Testis (tissue), 5 donors: ENCODE measurements at places on chromosomes 6 and 20.

DNA sequence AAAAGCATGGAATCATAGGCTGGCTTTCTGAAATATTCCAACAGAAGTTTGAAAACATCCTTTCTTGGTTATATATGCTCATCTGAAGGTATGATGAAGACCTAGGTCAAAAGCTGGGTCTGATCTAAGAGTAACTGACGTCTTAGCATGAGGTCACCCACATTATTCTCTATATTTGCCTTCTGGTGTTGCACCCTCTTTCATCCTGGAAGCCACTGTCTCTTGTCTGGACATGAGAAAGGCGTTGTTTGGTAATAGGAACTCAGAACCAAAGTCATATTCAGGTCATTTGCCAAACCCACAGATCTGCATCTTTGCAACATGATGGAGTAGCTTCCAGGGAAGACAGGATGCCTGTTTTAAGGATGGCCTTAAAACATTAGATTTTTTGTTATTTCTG, 17.6 kb downstream of the GABRR1 start:
- DNase-seq: no peak

DNA sequence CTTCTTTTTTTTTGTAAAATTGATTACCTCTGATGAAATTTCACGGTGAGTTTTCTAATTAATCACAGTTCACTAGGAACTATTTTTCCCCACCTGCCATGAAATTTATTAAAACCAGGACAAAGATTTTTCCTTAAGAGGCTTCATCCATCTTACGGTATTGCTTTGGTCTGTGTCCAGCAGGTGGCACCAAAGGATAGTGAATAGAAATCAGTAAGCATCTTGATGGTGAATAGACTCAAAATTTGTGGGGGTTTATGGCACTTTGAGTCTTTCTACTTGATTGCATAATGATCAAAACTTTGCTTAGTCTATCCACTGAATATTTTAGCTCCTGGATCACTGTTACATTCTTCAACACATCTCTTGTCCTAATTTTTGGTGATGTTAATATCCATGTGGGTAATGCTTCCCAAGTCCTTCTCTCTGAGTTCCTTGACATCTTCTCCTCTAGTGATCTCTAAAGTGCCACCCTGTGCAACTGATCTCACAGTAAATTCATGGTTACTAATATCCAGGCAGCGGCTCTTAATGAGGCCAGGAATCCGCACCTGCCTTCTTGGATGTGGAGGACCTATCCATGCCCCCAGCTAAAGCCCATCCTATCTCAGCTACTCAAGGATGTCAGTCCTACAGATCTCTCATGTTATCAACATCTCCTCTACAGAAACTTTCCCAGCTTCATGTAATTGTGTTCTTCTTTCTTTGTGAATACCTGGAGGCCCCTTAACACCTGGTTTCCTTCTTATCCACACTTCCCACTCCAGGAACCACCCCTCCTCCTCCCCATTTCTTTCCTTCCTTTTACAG, 54.5 kb downstream of the STMND1 start:
- peak; percentile 88 for DNase-seq

- no peak for DNase-seq
Observed at GRCh38 chr20:59578436-59579403, 25.6 kb upstream of the PHACTR3 start.

GRCh38 chr20:34673412-34673811, 3.5 kb downstream of the PIGU start:
- no peak for DNase-seq

GRCh38 chr6:63502156-63502555, 70.1 kb upstream of the LOC128125822 start:
- no peak for DNase-seq

DNA sequence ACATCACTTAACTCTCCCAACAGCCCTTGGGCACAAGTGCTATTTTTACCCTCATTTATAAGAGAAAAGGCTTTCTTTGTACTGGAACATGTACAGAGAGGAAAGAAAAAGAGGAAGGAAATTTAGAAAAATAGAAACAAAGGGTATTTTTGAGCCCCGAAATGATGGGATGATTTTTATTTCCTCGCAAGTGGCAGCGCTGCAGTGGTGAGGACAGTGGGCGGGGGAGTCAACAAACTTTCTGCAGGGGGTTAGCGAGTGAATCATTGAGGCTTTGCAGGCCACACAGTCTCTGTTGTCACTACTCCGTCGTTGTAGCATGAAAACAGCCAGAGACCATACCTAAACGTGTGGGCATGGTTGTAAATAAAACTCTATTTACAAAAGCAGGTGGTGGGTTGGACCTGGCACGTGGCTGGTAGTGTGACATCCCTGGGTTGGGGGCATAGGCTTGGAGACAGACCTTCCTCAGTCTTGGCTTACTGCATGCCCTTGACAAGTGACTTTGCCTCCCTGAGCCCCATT, 25.5 kb upstream of the OCSTAMP start:
- no peak for DNase-seq

DNA sequence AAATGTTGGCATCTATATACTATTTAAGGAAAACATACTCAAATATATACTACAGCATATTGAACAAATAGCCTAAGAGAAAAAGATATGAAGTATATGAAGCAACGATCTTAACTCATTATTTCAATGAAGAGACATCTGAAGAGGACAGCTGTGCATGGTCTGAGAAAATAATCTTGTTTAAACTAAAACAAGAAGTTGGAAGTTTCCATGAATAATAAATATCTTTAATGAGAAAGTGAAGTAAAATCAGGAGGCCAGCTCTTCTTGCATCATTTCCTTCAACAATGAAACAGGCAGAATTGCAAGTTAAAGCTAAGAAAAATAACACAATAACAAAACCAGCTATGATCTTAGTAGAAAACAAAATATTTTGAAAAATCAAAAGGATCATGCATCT, 1265.4 kb upstream of the MAP3K7 start:
- DNase-seq: no peak

DNA sequence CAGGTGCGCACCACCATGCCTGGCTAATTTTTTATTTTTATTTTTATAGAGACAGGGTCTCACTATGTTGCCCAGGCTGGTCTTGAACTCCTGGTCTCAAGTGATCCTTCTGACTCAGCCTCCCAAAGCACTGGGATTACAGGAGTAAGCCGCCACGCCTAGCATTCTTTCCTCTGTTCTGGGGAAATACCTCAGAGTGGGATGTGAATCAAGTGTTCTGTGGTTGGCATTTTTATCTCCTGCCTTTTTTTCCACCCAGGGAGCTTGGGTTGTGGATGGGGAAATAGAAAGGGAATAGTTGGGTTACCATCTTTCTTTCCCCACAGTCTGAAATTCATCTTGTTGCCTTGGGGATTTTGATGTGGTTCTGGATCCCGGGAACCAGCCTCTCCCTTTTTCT, 24.1 kb downstream of the TFAP2C start:
- no peak for DNase-seq

- DNase-seq: no peak
Observed at GRCh38 chr6:14381829-14382677, 264.5 kb downstream of the CD83 start.

GRCh38 chr20:37600486-37600885, 72.8 kb upstream of the BLCAP start:
- no peak for DNase-seq

DNA sequence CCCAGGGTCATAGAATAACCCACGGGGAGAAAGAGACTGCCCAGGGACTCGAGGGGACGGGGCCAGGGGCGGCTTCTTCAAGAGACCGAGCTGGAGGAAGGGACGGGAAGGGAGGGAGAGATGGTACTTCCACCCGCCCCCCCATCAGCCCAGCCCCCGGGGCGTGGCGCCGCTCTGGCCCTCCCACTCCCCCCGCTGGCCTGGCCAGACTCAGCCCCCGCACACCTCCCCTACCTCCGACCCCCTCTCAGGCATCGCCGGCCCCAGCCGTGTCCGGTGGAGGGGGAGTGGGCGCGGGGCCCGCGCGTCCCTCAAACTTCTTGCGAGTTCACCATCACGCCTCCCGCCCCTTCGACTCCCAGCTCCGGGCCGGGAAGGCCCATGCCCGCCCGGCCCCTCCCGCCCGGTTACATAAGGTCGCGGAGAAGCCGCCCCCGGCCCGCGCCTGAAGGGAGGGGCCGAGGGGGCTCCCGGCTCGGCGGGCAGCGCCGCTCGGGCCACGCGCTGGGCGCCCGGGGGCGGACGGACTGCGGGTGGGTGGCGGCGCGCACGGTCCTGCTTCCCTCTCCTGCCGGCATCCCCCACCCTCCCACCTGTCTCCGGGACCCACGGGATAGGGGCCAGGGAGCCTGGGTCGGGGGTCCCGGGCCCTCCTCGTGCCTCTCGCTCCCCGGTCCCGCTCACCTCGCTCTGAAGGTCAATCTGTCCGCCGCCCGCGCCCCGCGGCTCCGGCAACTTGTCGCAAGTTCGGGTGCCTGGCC, 562 bp downstream of the TFEB start:
- peak; percentile 76 for DNase-seq

GRCh38 chr6:14216946-14217684, 99.5 kb downstream of the CD83 start:
- DNase-seq: no peak

- DNase-seq: no peak
Observed at GRCh38 chr6:132526461-132526860, 11.6 kb upstream of the TAAR9 start.

DNA sequence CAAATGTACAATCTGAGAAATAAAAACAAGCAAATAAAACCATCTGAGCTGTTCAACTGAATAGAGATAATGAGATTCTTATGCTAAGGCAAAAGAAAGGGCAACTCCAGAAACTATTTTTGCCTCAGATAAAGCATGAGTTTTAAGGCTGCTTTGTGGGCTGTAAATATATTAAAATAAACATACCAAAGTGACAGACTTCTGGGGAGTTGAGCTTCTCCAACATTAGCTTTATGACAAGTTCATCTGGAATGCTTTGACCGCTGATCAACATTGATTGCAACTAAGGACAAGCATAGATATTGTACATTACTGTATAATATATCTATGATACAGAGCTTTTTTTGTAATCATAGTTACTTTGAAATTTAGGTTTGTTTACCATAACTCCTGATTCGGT, 19.3 kb downstream of the AK9 start:
- DNase-seq: no peak

DNA sequence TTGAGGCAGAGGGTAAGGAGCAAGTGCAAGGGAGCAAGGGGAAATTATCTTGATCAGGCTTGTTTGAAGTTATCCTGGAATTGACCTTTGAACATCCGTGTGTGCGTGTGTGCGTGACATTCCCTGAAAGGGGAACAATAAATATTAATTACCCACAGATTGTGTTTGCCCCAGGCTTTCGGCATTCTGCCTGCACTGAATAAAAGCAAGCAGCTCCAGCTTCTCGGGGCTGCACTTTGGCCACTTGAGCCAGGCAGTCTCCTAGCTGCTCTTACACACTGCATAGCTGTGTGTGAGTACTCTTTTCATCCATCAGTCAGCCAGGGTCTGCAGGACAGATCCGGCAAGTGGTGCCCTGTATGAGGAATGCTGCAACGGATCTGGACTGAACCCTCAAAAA, 107.7 kb upstream of the BTN3A2 start:
- no peak for DNase-seq

DNA sequence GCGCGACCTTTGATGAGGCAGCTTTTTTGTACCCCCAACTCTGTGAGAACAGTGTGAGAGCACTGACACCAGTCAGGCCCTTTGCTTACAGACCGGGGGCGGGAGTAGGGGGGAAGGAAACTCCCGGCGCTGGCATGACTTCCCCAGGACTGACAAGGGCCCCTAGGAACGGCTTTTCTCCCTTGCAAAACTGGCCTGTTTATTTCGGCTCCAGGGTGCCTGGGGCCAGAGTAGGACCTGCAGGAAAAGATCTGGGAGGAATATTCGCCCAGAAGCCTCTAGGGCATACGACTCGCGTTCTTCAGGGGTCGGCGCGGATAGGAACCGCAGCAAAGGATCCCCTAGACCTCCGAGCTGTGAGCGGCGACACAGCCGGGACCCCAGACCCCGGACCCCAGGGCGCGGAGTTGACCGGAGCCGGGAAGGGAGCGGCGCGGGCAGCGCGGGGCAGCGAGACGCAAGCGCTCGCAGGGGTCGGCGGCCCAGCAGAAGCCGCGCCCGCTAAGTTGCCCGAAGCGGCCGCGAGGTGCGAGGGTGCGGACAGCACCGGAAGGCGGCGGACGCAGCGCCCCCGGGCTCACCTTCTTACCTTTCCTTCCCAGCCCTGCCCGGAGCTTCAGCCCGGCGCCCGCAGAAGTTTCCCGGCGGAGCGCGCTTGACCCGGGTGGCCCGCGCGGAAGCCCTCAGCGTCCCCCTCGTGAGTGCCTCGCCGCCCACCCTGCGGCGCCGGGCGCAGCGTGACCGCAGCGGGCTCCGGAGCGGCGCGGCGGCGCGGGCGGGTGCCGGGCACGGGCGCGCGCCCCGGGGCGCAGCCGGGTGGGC, at the start of gene POPDC3:
Gene POPDC3, minus strand, starts transcription at position 771 of the 822 bp plus-strand sequence. CDS start 18,105 bp downstream, outside the sequence.
- peak; percentile 29 for DNase-seq

- no peak for DNase-seq
Observed at GRCh38 chr20:52181766-52182165, 9.8 kb downstream of the ZFP64 start.

GRCh38 chr20:25077610-25078169, 4.3 kb downstream of the VSX1 start:
- DNase-seq: peak; percentile 66

- DNase-seq: peak; percentile 58
Observed at GRCh38 chr6:158818581-158819212, 471 bp downstream of the EZR start.

DNA sequence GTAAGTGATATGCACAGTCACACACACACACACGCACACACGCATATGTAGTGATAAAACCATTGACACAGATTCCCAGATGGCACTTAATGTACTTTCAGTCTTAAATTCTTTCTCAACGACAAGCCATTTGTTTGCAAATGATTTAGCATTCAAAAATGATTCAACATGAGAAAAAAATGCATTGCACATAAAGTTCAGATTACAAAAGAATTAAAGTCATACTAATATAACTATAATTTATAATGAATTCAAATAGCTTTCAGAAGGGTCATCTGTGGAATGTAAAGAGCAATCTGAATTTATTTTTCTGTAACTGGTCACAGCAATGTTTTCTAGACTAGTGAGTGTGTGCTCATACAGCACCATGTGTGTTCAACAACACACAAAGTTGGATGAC, 521.6 kb upstream of the ZNF337 start:
- no peak for DNase-seq
